Stimulated activated CD4-positive, alpha-beta T cell treated with anti-CD3 and anti-CD28 coated beads, TNF-alpha, amount 100 ng/mL, for 48 hours (primary cell): ENCODE measurements at places on chromosomes 4 and X.

DNA sequence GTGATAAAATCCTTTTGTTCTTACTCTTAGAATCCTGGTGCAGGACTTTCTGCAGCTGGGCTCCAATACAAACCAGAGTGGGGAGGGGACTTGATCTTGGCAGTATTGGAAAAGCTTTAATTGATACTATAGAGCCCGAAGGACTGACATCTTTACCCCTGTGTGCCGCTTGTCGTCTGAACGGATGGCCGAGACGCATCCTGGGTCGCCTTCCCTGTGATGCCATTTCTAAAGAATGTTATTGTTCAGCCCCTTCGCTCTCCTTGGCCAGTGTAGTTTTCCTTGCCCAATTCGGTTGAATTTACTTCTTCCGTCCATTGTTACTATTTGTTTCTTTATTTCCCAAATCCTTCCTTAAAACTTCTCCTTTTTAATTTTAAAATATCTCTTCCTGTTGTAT lies 80.9 kb downstream of the CLDN34 start:
- no peak for DNase-seq

- DNase-seq: no peak
Measured at GRCh38 chrX:11702965-11703631, 37.4 kb upstream of the ARHGAP6 start.

DNA sequence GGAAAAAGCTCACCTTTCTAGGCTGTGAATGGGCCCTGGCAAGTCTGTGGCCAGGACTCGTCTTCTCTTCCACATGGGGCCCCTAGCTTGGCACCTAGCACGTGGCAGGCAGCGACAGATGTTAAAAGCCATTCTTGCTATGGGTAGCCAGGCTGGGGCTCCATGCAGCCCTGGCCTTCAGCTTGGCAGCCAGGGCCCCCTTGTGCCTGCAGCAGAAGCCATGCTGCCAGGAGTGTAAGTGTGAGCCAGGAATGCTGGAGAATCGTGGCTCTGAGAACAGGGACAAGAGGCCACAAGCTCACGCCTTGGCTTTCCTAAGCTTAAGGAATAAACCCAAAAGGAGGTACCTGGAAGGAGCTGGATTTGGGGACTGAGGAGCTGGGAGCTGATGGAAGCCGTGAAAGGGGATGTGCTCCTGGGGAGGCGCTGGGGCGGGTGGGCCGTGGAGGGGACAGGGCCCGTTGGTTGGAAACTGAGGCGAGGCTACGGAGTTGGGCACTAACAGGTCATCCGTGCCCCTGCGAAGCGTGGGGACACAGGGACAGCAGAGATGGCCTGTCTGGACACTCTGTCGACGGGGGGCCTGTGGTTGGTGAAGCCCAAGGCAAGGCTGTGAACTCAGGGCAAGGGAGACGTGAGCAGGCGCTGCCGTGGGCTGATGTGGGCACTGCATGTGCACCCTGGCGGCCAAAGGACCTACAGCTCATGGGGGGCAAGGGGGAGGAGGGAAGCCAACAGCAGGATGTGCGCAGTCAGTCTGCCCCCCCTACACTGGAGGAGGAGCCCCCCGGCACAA lies 895 bp upstream of the OPN1LW start:
- DNase-seq: no peak

DNA sequence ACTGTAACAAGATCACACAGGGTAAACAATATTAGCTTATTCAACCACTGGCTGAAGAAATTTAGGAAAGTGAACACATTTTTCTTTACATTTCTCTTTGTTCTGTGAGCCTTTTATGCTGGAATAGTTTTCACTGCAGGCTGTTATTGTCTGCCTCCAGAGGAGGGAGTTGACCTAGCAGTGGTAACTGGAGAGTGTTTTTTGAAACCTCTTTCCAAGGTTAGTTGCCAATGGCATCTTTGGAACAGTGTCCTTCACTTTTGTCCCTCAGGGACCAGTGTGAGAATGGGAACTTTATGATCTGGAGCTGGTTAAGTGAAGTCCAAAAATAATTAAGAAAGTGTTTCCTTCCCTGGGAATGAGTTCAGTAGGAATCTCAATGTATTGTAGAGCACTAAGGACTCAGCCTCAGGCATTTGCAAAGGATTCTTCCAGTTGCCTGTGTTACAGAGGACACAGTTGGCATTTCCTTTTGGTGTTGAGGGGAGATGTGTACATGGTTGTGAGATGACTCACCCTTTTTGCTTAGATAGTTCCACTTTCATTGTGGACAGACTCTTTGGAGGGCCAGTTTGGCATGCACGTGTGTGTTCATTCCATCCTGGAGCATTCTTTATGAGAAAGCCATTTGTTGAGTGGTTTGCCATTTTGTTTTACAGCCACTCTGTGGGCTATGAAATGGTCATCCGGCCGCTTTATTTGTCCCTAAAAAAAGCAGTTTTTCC lies 61.3 kb downstream of the AR start:
- DNase-seq: no peak

DNA sequence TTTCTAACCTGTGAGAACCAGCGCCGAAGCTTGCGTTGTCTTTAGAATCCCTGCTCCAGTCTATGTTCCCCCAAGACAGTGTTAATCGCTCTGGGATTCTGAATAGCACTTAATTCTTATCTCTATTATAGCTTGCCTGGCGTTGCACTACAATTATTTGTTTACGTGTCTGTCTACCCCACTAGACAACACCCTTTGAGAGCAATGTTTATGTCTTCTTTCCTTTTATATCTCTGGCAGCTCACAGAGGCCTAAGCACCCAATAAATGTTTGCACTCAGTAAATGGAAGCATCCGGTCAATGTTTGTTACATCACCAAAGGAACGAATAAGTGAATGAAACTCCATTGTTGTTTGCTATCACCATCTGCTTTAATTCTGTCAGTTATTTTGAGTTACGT lies 4.8 kb upstream of the NHS start:
- no peak for DNase-seq

DNA sequence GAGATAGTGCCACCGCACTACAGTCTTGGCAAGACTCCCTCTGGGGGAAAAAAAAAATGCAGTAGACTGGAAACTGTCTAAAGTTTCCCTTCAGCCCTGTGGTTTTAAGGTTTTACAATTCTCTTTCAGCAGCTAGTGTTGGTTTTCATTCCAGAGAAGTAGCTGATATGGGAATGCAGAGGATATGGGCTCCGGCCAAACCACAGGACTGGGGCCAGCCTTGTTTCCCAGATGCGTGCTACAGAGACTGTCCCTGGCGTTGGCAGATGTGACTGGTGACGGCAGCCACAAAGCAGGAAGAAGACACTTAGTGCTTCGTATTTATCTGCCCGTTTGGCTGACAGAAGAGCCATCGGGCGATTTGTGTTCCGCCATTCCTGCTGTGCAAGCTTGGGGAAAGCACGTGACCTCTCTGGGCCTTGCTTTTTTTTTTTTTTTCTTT lies 43.2 kb downstream of the ZBTB49 start:
- DNase-seq: no peak

DNA sequence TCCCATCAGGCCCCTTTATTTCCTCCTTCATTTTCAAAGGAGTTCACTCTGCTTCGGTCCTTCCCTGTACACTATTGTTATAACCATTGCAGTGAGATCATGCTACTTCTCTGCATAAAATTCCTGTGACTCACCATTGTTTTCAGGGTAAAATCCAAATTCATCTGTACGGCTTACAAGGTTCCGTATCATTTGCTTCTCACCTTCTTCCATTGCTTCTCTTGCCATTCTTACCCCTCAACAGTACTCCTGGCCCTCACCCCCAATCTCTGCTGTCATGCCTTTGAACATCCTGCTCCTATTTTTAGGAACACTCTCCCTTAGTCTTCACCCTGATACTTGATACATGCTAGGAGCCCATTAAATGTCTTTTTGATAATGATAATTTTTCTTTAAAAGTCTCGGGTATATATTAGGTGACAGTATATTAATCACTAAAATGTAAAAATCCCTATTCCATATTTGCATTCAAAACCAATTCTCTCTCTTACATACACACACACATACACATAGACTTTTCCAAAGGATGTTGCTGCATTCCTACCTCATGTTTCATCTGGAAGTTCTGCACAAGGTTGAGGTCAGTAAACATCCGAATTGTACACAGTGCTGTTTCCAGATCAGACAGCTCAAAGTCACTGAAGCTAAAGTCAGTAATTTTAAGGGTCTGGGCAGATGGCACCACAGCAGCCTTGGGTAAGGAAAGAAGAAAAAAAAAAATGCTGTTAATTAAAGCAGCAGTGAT lies 103.4 kb downstream of the PDE5A start:
- DNase-seq: no peak

GRCh38 chrX:134929808-134930207 lies 61.0 kb upstream of the SMIM10 start:
- DNase-seq: no peak

DNA sequence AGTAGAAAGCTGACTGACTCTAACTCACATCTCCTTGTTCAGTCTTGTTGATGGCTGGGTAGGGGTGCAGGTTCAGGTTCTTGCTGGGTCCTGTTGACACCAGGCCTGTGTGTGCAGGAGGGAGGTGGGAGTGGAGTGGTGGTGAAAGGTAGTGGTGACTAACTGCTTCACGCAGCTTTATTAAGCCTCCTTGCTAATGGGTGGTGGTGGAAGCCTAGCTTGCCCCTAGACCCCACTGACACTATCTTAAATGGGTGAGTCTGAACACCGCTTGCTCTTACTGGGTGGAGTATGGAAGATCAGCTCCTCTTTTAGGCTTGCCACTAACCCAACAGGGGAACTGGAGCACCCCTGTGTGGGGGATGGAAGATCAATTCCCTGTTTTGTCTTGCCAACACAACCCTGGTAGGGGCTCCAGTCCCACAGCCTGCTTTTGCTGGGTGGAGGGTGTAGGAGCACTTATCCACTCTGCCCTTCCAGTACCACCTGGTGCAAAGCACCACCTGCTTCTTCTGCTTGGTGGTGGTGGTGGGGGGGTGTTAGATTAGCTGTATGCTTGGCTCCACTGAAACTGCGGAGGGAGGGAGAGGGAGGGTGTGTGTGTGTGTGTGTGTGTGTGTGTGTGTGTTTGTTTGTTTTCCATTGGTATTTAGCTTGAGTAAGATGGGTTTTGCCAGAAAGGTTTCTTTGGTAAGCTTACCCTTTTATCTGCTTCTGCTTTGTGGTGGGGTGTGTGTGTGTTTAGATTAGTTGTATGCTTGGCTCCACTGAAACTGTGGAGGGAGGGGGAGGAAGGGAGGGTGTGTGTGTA lies 25.6 kb downstream of the KDM6A start:
- DNase-seq: no peak

DNA sequence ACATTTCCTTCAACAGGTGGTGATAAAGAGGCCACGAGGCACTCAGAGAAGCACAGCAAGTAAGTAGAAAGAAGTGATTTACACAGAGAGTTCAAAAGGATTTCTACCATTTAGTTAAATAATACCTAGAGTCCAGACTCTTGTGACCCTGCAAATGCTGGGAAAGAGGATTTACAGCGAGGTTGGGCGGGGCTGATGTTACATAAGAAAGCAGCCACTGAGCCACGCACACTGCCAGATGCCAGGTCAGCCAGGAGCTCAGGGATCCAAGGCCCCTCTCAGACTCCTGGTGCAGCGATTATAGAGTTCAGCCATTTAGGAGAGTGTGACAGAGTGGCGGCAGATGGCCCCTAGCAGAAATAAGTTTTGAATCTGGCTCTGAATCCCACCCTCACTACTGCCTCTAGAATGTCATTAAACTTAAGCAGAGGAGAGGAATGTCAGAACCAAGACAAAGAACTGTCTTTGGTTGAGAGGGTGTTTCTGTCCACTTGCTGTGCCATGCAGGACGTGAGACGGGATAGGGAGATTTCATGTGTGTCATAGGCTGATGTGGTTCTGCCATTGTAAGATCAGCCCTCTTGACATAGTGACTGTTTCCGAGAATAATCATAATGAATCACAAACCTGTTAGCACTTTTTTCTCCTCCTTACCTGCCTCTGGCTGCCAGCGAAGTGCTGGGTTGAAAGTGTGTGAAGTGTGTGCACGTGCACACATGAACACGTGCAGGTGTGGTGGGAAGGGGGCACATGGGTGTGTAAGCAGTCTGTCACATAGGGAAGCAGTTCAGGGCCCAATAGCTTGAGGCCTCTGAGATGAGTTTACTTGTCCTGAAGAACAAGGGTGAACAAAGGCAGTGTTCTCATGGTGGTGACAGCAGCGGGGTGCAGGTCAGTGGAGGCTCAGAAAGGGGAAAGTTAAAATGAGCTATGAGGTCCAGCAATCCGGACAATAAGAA lies 50.1 kb downstream of the MFAP3L start:
- DNase-seq: no peak

- no peak for DNase-seq
Measured at GRCh38 chrX:142601792-142602191, 396.7 kb upstream of the MAGEC2 start.

GRCh38 chrX:115226929-115227328 lies 7.0 kb downstream of the LRCH2 start:
- no peak for DNase-seq

DNA sequence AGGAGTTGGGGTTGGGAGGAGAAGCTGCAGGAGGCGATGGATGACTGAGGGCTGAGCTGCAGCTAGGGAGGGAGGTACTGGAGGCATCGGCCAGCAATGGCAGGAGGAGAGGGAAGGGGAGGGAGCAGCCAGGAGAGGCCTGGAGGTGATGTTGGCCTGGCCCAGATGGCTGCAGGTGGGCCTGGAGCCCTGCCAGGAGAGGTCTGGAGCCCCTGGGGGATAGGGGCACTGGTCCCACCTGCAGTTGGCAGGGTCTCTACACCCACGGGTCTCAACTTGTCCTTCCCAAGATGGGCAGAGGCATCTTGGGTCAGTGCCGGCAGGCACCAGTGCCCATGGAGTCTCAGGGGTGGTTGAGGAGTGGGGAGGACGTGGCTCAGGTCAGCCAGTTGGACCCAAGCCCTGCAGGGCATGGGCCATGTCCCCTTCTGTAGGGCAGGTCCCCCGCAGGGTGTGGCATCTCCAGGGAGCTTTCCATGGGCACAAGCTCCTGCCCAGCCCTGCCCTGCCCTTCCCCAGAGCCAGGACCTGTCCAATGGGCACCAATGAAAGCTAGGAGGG lies 2.7 kb upstream of the MXD4 start:
- DNase-seq: no peak

GRCh38 chr4:88027611-88028608 lies 20.5 kb downstream of the PKD2 start:
- no peak for DNase-seq

DNA sequence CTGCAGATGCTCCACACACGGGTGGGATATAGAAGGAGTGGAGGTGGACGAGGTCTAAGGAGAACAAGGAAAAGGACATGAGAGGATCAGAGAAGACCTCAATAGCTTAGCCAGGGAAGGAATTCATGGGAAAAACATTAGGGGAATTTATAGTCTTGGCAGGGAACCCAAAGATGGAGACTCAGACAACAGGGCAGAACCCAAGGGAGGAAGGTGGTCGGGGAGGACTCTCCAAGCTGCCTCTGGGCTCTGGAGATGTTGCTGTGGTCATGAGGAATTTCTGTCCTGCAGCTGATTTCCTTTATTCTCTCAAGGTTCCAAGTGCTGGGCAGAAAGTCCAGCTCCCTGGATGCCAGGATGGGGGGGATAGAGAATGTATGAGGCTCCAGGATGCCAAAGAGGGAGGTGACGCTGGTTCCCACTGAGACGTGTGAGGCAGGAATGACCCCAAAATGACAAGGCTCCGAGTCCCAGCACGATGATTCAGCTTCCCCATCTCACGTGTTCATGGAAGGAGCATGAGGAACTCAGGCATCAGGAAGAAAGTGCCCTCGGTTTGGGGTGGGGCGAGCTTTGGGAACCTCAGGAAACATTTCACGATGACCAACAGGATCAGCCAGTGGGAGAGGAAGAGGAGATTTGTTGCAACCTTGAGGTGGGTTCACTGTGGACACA lies 57.0 kb upstream of the PPP2R3B start:
- DNase-seq: no peak
